Bronchial epithelial cell (primary cell): ENCODE measurements at places on chromosomes 11 and 22. TPM values are rescaled to one million over a fixed set of nuclear protein-coding genes. Genes with fewer than 3 reads are reported as not detected.

DNA sequence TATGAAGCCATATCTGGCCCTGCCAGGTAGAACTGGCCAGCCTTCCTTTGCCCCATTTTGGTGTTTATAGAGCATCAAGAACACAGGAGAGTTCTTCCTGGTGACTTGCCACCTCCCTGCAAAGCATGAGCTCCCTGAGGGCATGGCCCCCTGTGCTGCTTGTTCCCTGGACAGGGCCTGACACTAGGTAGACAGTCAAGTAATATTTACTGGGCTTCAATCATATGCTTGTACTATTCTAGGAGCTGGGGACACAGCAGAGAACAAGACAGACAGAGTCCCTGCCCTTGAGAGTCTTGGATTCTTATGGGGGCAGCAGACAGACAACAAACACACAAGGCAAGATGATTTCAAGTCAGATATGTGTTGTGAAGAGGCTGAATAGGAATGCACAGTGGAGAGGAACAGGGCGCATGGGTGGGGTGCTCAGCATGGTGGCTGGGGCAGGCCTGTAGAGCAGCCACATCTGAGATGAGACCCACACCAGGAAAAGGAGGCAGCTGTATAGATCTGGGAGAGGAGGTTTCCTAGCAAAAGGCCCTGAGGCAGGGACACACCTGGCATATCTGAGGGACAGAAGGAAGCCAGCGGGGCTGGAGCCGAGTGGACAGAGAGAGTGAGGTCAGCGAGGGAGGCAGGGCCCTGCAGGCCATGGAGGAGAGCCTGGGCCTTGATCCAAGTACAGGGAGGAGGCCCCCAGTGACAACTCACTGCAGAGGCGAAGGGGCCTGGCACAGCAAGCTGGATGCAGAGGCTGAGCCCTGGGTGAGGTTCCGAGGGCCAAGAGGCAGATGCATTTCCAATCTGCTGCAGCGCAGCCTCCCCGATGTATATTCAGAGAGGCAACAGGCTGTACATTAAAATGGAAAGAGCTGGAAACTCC, 10.2 kb upstream of the CBX6 start:
- no peak for DNase-seq

DNA sequence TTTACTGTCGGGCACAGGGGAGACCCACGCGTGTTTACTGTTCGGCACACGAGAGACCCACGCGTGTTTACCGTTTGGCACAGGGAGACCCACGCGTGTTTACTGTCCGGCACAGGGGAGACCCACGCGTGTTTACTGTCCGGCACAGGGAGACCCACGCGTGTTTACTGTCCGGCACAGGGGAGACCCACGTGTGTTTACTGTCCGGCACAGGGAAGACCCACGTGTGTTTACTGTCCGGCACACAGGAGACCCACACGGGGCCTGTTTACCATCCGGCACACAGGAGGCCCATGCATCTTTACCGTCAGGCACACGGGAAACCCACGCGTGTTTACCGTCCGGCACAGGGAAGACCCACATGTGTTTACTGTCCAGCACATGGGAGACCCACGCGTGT, 525.1 kb downstream of the BRD1 start:
- no peak for DNase-seq

DNA sequence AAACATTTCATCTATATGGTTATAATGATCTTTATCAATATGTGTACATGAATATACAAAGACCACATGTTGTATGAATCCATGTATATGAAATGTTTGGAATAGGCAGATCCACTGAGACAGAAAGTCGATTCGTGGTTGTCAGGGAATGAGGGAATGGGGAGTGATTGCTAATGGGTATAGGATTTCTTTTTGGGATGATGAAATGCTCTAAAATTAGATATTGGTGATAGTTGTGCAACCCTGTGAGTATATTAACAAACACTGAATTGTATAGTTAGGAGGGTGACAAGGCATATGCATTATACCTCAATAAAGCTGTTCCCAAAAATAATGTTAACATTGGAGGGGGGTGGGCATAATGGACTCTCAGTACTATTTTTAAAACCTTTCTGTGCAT, 5.0 kb upstream of the PTPMT1 start:
- peak; percentile 46 for DNase-seq

The PANX2 gene
- total RNA-seq, result 0.26 and 0.77 TPM in 2 replicates
